ENCODE measurements at places on chromosomes 2 and 18.

GRCh38 chr2:118222273-118222594 is 134.0 kb downstream of the INSIG2 start:
- DNase-seq = no peak

GRCh38 chr2:141534666-141535362 is 596.0 kb downstream of the LRP1B start:
- DNase-seq = no peak

GRCh38 chr2:52405980-52406379 is 1361.6 kb upstream of the CHAC2 start:
- no peak for DNase-seq

GRCh38 chr2:85649201-85650190 is 18.5 kb downstream of the SFTPB start:
- DNase-seq = no peak

GRCh38 chr18:32773382-32773712 is 524 bp upstream of the KLHL14 start:
- no peak for DNase-seq

All from stimulated activated CD8-positive, alpha-beta memory T cell treated with anti-CD3 and anti-CD28 coated beads, Interleukin-7, amount 100 ng/mL, for 24 hours (primary cell).